Hindlimb muscle (tissue), 1 donor: ENCODE measurements at places on chromosomes 1 and 21. TPM values are rescaled to one million over a fixed set of nuclear protein-coding genes. Genes with fewer than 3 reads are reported as not detected.

AADACL3 gene
- polyA plus RNA-seq, result not detected

FMOD gene
- polyA plus RNA-seq, result 54.8 TPM

IL10 gene
- 0.53 TPM for polyA plus RNA-seq

ZNF669 gene
- polyA plus RNA-seq, result 6.1 TPM

TBX19 gene
- 1.7 TPM for polyA plus RNA-seq

C1orf87 gene
- polyA plus RNA-seq, result 1.7 TPM

ASCL5 gene
- 0.70 TPM for polyA plus RNA-seq

SMCP gene
- polyA plus RNA-seq, result not detected

CAMSAP2 gene
- polyA plus RNA-seq, result 16.4 TPM

LSM10 gene
- 23.5 TPM for polyA plus RNA-seq

WDR4 gene
- polyA plus RNA-seq, result 10.0 TPM

WNT4 gene
- 10.3 TPM for polyA plus RNA-seq

FCMR gene
- polyA plus RNA-seq, result 1.5 TPM

FBXO2 gene
- polyA plus RNA-seq, result 0.58 TPM

BEST4 gene
- 0.19 TPM for polyA plus RNA-seq

KLHDC8A gene
- polyA plus RNA-seq, result 0.59 TPM
